ENCODE measurements at places on chromosomes 5 and 9.

GRCh38 chr9:138123086-138123485 is 245.5 kb downstream of the CACNA1B start:
- no peak for DNase-seq

DNA sequence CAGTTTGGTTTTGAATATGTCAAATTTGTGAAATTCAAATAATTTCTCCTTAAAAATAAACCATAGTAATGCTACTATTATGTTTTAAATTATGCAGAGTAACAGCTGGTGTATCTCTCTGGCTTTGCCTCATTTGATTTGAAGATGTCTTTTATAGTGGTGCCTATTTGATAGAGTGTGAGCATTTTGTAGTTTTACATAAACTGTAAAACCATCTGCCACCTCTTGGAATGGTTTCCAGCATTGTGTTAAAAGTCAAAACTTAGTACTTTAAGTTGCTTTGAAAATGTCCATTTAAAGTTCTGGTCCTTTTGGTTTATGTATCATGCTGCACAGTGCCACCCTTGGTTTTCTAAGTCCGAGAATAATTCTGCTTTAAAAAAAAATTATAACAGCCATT is 15.6 kb downstream of the PRDM6 start:
- DNase-seq, result no peak

DNA sequence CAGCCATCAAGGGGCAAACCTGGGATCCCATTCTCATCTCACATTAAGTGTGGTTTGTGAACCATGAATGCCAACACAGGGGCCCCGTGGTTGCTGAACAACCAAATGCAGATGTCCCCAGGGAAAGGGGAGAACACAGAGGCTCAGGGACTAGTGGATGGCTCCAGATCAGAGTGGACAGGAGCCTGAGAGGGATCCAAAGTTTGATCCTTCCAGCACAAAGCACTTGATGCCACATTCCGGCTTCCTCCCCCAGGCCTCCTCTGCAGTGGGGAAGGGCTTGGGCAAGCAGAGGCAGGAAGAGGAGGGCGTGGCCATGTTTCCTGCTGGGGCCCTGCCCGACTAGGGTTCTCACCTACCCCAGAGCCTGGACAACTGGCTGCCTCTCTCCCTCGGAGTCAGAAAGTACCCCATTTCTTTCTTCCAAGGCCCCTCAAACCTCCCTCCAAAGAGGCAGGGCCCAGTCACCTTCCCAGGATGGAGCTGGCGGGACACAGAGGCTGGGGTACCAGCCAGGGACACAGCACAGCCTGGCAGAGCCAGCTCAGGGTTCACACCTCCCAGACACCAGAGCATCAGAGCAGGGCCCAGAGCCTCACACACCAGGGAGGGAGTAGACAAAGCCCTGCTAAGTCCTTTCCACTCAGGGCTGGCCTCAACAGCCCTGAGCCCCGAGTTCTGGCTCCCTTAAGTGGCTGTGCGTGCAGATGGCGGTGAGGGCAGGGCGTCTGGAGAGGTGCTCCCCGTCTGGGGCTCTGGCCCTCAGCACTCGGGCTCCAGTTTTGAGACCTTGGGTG is 4.3 kb upstream of the RNF44 start:
- DNase-seq, result peak; percentile 82

DNA sequence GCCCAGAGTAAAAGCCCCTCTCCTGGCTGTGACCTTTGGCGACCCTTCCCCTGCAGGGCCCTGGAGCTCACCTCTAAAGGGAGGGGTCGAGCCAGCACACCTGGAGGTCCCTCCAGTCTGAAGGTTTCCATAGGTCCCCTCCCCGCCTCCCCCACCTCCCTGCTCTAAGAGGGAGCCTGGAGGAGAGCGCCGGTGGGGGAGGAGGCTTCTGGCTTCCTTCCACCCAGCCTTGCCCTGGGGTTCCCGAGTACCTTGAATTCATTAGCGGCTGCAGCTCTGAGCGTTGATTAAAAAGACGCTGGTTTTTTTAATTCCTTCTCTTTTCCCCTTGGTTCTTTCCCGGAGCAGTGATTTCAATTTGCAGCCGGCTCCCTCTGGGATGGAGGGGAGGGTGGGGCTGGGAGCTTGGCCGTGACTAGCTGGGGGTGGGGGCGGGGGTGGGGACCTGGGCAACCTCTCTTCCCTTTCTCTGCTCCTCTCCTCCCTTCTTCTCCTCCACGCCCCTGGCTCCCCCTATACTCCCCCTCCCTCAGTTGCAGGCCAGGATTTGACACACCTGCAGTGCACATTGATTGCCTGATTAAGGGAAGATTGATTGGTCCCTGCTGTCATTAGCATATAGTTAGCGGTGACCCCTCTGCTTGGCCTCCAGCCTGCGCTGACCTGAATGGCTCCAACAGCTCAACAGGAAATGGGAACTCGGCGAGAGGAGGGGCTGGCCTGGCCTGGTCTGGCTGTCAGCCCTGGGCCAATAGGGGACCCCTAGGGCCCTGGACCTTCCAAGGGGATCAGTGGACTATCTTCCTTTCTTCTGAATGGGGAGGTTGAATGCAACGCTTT is 67.5 kb upstream of the RAPGEF1 start:
- DNase-seq, result no peak

DNA sequence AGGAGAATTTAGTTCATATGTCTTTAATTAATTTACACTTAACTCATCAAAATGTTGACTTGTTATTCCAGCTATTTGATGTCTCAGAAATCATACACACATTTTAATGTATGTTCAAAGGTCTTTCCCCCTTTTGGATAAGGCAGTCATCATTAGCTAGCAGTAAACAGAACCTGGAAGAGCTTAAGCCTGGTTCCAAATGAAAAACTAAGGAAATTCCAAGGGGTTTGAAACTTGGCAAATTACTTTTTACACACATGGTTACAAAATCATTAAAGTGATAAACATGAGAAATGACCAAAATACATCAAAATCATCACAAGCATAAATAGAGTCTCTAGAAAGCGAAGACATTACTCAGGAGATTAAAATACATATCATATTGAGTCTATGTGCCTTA is 359.8 kb upstream of the ZNF608 start:
- DNase-seq, result no peak

- no peak for DNase-seq
Observed at GRCh38 chr5:100539519-100539918, 4.3 kb downstream of the FAM174A start.

GRCh38 chr5:359301-359897 is 37.9 kb downstream of the AHRR start:
- DNase-seq, result no peak

GRCh38 chr5:8685704-8686103 is 816.8 kb downstream of the MTRR start:
- no peak for DNase-seq

- no peak for DNase-seq
Observed at GRCh38 chr5:56557198-56557597, 258.2 kb upstream of the MAP3K1 start.

- DNase-seq, result no peak
Observed at GRCh38 chr9:135216791-135217441, 129.4 kb downstream of the OLFM1 start.
